Spinal cord (tissue), 10 donors: ENCODE measurements at places on chromosomes 11 and 22. TPM values are rescaled to one million over a fixed set of nuclear protein-coding genes. Genes with fewer than 3 reads are reported as not detected.

SCARF2 gene
- 5.7 TPM for total RNA-seq

BRD1 gene
- total RNA-seq = 28.3 TPM

SLC16A8 gene
- total RNA-seq = 6.8 TPM

SELENOM gene
- total RNA-seq = 85.1 TPM

TIMP3 gene
- total RNA-seq = 353 TPM

OR2AG1 gene
- total RNA-seq = not detected

ZNF70 gene
- total RNA-seq = 5.8 TPM

OR52N4 gene
- not detected for total RNA-seq

PPFIA1 gene
- total RNA-seq = 47.3 TPM

GAL gene
- total RNA-seq = 3.7 TPM

CCS gene
- total RNA-seq = 76.3 TPM

ADAMTS15 gene
- total RNA-seq = 30.4 TPM

SHANK2 gene
- 21.4 TPM for total RNA-seq

OR2AG2 gene
- 0.30 TPM for total RNA-seq

SAA2 gene
- not detected for total RNA-seq

SLC6A5 gene
- 4.9 TPM for total RNA-seq

CDC42EP2 gene
- total RNA-seq = 5.7 TPM

TMEM225 gene
- total RNA-seq = not detected

DMC1 gene
- 3.9 TPM for total RNA-seq

OR2D3 gene
- total RNA-seq = not detected

GGT5 gene
- 2.9 TPM for total RNA-seq

TSGA10IP gene
- not detected for total RNA-seq

OR52H1 gene
- 0.55 TPM for total RNA-seq

TREH gene
- not detected for total RNA-seq

NOX4 gene
- 4.7 TPM for total RNA-seq

MMP7 gene
- 0.20 TPM for total RNA-seq

SORL1 gene
- total RNA-seq = 80.6 TPM

OR11H1 gene
- total RNA-seq = not detected

ZDHHC8 gene
- total RNA-seq = 9.5 TPM

CARD10 gene
- total RNA-seq = 4.0 TPM

AIFM3 gene
- 29.4 TPM for total RNA-seq

ANO9 gene
- 0.22 TPM for total RNA-seq

DNAJB13 gene
- total RNA-seq = 0.40 TPM
